Stimulated activated naive CD8-positive, alpha-beta T cell treated with anti-CD3 and anti-CD28 coated beads, Interleukin-15, Interleukin-2, amounts not matched to agents 100 U/mL and 50 U/mL, for 24 hours (primary cell): ENCODE measurements at places on chromosomes 3 and 15.

DNA sequence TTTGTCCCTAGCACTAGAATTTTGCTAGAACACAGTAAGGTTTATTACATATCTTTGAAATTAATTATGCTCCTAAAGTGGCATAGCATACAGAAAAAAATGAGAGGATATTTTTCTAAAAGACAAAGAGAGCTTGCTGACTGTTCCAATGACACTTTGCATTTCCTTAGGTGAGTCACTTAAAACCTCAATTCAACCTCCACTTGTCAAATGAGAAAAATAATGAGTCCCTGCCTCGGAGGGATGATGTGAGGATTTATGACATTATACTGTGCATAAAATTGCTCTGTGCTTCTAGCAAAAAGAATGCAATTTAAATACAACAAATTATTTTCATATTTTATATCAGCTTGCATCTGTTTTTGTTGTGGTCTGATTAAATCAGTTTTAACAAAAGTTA, 1417.0 kb upstream of the ALCAM start:
- no peak for DNase-seq

DNA sequence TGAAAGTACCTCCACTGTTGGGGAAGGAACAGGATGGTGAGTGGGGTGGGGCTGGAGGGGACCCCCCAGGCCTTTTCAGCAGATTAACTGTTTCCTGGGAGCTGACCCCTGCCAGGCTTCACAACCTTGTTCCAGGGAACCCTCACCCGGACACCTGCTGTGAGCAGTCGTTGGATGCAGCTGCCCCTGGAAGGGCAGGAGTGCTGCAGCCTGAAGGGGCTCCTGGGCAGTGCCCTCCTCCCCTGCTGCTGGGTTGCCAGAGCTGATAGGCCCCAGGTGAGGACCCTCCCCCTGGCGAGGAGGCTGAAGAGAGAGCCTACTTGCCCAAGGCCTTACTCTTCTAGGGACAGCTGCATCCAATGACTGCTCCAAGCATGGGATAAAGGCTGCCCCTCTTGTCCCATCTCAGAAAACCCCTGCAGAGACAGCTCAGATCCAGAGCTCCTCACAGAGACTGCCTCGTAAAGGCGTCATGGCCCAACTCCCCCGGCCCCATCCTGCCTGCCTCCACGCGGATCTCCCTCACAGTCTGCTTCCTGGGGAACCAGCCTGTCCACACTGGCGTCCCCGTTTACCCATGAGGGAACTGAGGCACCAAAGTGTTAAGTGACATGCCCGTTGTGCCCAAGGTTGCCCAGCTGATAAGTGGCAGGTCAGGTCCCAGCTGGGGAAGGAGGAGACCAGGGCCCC, 193.4 kb upstream of the LINGO1 start:
- no peak for DNase-seq

DNA sequence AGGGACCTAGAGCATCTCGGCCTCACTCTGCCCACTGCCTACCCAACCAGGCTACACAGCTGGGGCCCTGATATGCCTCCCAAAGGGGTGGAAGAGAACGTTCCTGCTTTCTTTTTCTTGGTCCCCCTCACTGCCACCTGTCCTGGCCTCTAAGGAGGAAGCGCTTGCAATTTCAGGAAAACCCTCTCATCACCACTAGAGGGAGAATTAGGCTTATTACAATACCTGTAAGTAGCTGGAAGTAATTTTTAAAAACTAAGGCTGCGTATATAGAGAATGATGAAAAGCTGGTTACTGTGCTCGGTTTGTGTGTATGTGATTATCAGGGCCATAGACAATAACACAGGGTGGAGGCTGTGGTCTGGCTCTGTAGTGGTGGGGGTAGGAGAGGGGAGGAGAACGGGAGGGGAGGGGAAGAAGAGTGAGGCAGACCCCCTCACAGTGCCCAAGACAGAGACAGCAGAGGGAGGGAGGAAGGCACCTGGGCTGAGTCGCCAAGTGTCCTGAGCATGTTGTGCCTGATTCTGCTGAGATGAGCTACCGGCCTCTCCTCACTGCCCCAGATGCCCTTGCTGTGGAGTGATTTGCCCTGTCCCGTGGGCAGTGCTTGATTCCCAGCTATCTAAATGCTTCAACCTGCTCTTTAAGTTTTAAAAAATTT, 3.3 kb downstream of the GABRG3 start:
- no peak for DNase-seq

- no peak for DNase-seq
These were observed 55.2 kb upstream of the SEC61A1 start for GRCh38 chr3:127997016-127997415.

GRCh38 chr3:58531956-58532355, 5.0 kb downstream of the ACOX2 start:
- DNase-seq: no peak

DNA sequence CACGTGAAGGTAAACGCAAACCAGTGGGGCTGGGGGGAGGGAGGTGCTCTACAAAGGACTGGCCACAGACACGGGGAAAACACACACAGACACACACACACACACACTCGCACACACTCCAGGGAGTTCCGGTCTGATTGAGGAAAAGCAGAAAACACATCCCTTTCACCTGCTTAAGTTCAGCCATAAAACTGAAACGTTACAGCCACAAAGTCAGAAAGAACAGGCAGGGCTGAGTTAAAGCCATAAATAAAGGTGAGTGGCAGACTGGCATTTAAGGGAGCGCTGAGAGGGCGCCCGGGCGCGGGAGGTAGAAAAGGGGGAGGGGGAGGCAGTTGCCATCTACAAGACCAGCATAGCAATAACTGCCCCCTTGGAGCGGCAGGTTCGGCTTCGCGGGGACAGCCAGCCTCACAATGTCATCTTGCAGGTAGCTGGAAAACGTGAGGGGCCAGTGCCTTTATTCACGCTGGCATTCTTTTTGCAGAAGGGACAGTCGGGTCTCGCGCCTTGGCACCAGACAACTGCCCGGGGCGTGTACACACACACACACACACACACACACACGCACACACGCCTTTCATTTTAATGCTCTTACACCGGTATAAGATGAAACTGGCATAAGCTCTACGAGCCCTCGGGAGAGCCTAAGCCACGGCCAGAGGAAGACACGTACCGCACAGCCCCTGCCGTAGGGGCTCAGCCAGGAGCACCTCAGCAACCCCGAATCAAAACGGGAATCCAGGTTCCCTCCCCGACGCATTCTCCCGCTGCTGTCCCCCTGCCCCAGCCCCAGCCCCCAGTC, 866 bp downstream of the TNIK start:
- peak; percentile 57 for DNase-seq

GRCh38 chr3:73258057-73258456, 196.6 kb downstream of the EBLN2 start:
- DNase-seq: no peak

DNA sequence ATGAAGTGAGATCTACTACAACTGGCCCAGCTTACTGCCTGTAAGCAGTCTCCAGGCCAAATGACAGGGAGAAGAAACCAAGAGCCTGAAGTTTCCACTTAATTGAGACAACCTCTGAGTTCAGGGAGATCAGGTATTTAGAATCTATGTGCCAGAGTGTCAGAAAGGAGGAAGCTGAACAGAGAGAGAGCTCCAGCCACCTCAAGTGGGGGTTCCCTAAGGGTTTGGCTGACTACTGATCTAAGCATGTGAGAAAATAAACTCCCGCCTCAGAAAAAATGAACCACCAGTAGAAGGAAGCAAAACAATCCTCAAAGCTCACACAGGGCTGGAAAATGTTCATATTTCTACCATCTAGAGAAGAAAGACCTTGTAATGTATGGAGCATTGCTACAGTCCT, 25.0 kb downstream of the ADAM10 start:
- DNase-seq: no peak

DNA sequence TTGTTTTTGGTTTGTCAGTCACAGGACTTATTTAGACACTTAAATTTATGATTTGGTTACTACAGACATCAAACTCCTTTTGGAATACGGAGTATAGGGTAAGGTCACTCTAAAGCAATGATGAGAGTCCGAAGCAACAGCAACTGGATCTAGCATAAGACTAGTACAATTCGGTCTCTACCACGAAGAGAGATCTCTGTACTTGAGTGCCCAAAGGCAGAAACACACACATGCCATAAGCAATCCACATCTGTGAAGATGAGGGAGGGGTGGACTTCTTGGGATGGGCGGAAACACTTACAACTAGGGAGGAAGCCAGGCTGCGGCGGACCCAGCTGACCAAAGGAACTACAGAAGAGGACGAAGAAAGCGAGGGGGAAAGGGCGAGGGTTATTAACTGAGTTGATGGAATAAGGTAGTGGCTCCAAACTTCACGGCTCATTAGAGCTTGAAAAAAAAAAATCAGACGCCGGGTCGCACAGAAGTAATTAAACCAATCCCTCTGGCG, 595 bp downstream of the DPH6 start:
- DNase-seq: peak; percentile 38
